ENCODE measurements at places on chromosomes 12 and 14. TPM values are rescaled to one million over a fixed set of nuclear protein-coding genes. Genes with fewer than 3 reads are reported as not detected.

- H3K27ac ChIP-seq: no peak overlapping the region
- H3K36me3 ChIP-seq: no peaks in the 10 kb centered on the region
- no peak for DNase-seq
- H3K4me3 ChIP-seq: no peak overlapping the region
- peaks cover 1% of the 10 kb centered on the region for H3K27me3 ChIP-seq
Observed at GRCh38 chr14:32023540-32023939, 53.6 kb upstream of the ARHGAP5 start.

Gene NFATC4
- 9.4 TPM for total RNA-seq

- no peak for DNase-seq
- no peak overlapping the region for H3K4me3 ChIP-seq
- H3K36me3 ChIP-seq: no peaks in the 10 kb centered on the region
- peaks cover 4% of the 10 kb centered on the region for H3K27me3 ChIP-seq
- H3K4me1 ChIP-seq: peaks cover 9% of the 10 kb centered on the region
Observed at GRCh38 chr12:104384141-104384880, 72.4 kb upstream of the CHST11 start.

GRCh38 chr14:27739657-27740156 is 1026.9 kb upstream of the FOXG1 start:
- H3K27ac ChIP-seq: no peak overlapping the region
- no peak overlapping the region for H3K4me3 ChIP-seq
- H3K36me3 ChIP-seq: no peaks in the 10 kb centered on the region
- H3K4me1 ChIP-seq: no peaks in the 10 kb centered on the region

- H3K27ac ChIP-seq: no peak overlapping the region
- no peaks in the 10 kb centered on the region for H3K4me1 ChIP-seq
- DNase-seq: no peak
- no peaks in the 10 kb centered on the region for H3K27me3 ChIP-seq
- no peak overlapping the region for H3K4me3 ChIP-seq
Observed at GRCh38 chr14:30607156-30607780, 14.9 kb upstream of the SCFD1 start.

Gene PLEKHD1
- total RNA-seq: 0.24 TPM

- H3K27ac ChIP-seq: no peak overlapping the region
- H3K4me1 ChIP-seq: peaks cover 39% of the 10 kb centered on the region
- no peaks in the 10 kb centered on the region for H3K36me3 ChIP-seq
- H3K27me3 ChIP-seq: peaks cover 13% of the 10 kb centered on the region
- no peak for DNase-seq
- H3K4me3 ChIP-seq: no peak overlapping the region
Observed at GRCh38 chr12:13169272-13169671, 27.3 kb upstream of the EMP1 start.

Gene GPD1
- 0.60 TPM for total RNA-seq

- H3K4me3 ChIP-seq: no peak overlapping the region
- no peak for DNase-seq
- H3K27me3 ChIP-seq: peaks cover 34% of the 10 kb centered on the region
Observed at GRCh38 chr12:52248541-52249461, 15.8 kb downstream of the KRT7 start.

Gene CCDC197
- total RNA-seq: not detected

All from activated B cell treated with CpG ODN at 0.5 μM for 24 hours (primary cell).